ENCODE measurements at places on chromosomes 12 and 14.

DNA sequence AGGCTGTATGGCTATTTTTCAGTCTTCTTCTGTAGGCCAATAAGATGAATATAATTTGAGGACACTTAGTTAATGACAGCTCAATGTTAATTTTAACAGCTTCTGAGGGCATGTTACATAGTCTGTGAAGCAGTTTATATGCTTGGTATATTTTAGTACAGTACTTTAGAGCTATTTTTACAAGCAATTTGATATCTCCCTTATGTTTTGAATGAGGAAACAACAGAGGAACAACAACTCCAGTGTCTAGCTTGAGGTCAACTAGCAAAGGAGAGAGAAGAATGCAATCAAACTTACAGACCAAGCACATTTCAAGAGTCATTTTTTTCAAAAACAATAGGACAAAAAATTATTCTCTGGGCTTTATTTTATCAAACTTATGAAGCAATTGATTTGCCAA is 469.1 kb upstream of the DCN start:
- no peak for DNase-seq

DNA sequence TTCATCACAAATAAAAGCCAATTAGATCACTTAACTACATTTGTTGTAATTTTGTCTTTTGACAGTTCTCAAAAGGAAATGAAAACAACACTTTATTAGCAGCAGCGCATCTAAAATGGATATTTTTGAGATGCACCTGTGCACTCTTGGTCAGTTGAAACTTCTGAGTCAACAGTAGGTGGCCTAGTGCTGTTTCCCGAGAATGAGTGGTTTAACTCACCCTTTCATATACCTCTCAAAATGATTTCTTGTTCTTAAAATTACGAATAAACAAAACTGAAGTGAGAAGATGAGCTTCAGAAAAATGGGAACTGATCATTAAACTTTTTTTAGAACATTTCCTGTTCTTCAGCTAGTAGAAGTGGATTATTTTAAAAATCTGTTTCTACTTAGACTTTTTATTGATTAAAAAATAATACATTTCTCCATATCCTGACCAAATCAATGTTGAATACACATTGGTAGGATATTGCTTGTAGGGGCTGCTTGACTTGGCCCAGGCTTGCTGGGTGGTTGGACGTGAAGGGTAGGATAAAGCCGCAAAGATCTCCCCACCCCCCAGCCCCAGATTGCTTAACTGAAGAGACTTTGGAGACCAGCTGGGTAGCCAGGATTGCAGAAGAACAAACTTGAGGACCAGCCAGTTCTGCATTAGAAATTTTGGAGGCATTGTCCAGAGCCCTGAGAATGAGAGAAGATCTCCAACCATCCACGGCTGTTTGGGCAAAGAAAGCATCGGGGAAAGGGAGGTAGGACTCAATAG is 22.3 kb upstream of the STK38L start:
- DNase-seq = no peak

DNA sequence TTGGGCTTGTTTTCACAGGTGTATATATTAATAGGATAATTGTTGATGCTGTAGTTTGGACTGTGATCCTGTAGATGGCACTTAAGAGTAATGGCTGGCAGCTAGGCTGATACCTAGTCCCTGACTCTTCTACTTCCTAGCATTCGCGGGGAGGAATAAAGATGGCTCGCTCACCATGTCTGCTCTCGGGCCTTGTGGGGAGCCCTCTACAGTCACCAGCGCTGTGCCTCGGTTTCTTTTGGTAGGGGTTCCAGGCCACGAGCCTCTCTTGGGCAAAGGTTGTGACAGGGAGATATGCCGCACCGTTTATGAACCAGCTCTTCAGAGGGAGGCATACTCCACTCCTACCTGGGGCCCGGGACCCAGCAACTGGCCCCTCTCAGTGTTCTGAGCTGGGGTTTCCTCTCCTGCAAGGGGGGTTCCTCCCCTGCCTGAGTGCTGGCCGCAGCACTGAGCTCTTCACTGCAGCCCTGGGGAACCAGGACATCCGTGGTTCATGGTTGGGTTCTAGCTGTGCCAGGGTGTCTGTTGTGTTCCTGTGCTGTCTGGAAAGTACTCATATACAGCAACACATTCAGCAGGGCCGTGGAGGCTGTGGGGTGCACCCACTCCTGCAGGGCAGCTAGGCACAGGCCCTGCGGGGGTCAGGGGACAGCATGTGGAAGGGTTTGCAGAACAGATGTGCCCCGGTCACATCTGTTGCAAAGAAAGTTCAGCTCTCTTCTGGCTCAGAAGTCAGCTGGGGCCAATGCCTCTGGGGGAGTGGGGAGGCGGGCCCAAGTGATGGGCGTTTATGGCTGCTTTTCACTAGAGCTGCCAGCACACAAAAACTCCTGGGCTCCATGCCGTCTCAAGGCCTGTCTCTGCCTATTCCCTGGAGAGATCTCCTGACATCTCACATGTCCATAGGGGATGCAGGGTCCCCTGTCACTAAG is 147.9 kb downstream of the PPFIA2 start:
- no peak for DNase-seq

GRCh38 chr12:39505023-39505422 is 62.1 kb upstream of the KIF21A start:
- no peak for DNase-seq

DNA sequence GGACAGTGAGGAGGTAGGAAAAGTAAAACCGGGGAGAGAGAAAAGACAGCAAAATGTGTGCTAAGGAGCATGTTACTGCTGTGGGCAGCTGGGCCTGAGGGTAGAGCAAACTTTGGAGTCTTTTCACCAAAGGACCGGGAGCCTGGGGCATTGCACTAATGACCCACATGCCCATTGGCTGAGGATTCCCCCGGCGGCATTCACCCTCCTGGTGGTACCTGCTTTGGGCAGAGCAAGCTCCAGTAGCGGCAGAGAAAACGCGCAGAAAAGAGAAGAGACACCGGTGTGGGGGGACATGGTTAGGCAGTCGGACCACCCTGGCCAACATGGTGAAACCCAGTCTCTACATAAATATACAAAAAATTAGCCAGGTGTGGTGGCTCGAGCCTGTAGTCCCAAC is 83.4 kb upstream of the ESRRB start:
- DNase-seq = no peak

DNA sequence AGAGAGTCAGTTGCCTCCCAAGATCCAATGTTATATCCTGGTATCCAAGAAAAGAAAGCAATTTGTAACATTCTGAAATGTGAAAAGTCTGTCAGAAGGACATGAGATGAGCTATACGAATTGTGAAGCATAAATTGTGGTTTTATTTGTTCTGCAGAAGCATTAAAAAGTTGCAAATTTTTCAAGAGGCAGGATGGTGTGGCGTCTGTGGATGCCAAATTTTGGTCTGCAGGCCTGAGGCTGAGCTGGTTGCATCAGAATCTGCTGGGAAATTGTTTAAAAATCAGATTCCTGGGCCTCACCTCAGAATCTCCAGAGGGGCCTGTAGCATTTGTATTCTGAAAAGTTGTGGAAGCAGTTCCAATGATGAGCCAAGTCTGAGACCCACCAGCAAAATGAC is 284.7 kb downstream of the NUAK1 start:
- no peak for DNase-seq

- DNase-seq = no peak
Measured at GRCh38 chr12:7748852-7749251, 1.7 kb upstream of the CLEC4C start.

- no peak for DNase-seq
Measured at GRCh38 chr14:64942531-64943111, at the start of gene GPX2. Gene GPX2 (minus strand): TSS chr14:64942745. CDS start chr14:64942726, 19 bp downstream.

GRCh38 chr12:55708695-55709233 is 1.1 kb upstream of the ITGA7 start:
- no peak for DNase-seq

DNA sequence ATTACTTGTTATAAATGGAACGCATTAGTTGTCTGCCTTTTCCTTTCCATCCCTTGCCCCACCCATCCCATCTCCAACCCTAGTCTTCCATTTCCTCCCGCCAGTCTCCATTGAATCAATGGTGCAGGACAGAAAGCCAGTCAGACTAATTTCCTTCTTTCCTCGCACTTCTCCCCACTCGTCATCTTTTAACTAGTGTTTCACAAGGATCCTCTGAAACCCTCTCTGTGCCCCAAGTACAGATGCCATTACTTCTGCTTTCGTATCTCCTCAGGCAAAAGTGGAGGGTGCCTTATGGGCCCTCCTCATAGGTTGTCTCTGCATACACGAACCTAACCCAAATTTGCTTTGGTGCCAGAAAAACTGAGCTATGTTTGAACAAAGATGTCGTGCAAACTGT is 4.2 kb downstream of the DAZAP2 start:
- no peak for DNase-seq

DNA sequence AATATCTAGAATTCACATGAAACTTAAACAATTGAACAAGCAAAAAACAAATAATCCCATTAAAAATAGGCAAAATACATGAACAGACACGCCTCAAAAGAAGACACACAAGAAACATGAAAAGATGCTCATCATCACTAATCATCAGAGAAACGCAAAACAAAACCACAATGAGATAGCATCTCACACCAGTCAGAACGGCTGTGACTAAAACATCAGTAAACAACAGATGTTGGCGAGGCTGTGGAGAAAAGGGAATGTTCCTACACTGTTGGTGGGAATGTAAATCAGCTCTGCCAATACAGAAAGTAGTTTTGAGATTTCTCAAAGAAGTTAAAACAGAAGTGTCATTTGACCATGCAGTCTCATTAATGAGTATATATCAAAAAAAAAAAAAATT is 121.3 kb downstream of the PTPRO start:
- DNase-seq = no peak

- no peak for DNase-seq
Measured at GRCh38 chr12:54443446-54443845, 24.4 kb upstream of the ITGA5 start.

DNA sequence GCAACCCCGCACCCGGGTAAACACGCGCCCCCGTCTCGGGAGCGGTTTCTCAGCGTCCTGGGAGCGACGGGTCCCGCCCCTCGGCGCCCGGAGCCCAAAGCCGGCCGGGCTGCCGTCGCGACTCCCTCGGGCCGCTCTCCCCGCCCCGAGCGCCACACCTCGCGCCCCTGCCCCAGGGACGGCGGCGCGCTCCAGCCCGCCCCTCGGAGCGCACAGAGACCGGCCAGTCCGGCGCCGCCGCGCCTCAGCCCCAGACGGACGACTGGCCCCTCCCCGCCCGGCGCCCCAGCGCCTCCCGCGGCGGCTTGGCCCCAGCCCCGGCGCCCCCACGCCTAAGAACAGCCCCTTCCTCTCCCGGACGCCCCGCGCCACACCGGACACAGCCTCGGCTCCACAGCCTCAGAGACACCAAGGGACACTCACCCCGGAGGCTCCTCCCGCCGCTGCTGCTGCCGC is 411 bp downstream of the BTBD7 start:
- DNase-seq = peak; percentile 47

DNA sequence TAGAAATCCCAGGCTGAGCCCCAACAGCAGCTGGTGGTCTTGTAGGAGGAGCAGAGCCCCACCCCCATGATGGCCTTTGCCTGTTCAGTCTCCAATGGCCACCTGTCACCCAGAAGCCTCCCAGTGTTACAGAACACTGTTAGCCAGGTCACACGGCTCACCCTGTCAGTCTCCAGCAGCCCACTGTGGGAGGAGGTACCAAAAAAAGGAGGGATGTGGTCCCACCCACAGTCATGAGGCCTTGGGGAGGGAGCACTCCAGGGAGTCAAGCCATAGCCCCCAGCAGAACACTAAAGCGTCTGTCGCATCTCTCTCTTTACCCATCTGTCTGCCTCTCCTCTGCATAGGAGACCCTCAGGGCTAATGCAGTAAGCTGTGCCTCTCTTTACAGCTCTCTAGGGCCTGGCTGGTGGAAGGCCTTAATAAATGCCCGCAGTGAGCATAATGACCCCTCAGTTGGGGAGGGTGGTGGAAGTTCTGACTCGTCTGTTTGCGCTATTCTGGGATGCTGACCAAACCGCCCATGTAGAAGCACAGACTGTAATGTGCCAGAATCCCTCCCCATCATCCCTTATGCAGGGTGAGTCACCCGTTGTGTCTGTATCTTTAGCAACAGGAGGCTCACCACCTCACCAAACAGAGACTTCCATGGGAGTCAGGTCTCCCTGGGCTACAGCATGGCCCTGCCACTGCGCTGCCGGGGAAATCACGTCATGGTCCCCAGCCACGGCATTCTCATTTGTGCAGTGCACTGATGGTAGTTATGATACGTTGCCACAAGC is 14.6 kb downstream of the C14orf132 start:
- DNase-seq = peak; percentile 60

DNA sequence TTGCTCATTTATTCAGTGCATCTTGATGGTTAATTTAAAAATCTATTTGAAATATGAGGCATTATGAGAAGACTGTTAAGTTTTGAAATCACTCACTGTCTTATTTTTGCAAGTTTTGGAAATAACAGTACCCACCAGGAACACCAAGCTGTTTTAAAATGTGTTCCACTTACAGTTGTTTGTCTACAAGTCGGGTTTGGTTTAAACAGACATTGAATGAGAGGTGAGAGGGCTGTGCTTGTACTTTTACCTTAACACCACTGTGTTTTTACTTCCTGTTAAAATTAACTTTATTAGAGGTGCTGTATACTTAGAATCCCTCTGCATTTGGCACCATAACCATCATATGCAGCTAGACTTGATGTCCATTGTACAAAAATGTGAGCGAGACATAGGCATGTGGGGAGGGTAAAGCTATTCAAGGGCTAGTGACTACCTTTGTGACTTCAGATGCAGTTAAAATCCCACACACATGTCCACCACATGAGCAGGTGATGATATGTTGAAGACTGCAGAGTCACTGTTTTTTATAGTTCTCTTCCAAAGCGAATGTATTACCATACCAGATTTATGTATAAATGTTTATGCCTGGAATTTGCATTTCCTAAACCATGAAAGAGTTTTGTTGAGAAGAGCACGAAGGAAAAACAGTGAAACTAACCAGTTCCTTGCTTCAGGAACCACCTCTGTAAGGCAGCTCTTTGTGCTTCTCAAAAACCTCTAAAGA is 12.9 kb downstream of the ELK3 start:
- DNase-seq = no peak

DNA sequence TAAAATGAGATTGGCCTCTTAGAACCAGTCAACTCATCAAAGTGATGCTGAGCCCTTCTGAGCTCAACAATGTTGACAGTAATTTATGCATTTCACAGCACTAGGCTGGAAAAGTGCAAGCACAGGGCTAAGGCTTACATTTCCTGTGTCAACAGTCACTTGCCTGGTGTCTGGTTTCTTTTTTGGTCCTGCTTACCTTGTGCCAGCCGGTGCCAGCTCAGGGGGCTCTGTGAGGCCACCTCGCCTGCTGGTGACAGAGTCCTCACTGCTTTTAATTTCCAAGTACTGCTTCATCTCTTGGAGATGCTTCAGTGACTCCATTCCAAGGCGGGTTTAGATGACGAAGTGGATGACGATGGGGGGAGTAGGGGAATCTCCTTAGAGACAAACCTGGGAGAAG is 53.1 kb upstream of the KCNA1 start:
- DNase-seq = no peak

GRCh38 chr12:12482150-12482761 is 80.4 kb downstream of the DUSP16 start:
- no peak for DNase-seq

Measured in nucleus accumbens (tissue), 56 donors.